ENCODE measurements at places on chromosomes 4 and X.

- no peak for DNase-seq
These were observed 325.3 kb upstream of the FTHL17 start for GRCh38 chrX:31397119-31397518.

DNA sequence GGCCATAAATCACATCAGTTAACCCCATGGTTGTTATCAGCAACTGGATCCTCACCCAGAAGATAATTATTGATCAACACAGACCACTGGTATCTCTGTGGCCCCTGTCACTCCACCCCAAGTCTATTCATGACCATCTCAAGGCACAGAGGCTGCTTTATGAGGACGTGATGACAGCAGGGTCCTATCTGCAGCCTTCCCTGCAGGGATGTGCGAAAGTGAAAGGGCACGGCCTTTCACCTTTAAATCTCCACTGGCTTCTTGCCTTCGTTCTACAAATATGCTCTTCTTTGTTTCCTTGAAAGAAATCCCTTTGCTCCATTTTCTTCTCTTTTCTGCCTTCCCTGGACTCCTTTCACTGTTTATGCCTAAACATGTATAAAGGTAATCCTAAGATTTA lies 170.6 kb upstream of the EDNRA start:
- DNase-seq = no peak

GRCh38 chr4:38387819-38388218 lies 276.2 kb upstream of the KLF3 start:
- no peak for DNase-seq

DNA sequence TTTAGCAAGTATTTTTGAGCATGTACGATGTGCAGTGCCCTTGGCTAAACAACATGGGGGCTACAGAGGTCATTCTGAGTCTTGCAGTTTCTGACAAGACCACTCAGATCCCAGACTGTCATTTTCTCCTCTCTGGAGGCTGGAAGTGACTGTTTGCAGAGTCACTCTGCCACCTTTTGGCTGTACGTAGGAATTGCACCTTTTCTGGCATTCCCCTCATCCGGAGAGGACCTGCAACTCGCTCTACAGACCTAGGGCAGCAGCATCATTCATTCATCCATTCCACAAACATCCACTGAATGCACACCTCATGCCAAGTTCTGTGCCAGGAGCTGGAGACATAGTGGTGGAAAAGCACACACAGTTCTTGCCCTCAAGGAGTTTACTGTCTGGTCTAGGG lies 160.4 kb upstream of the GPR101 start:
- DNase-seq = no peak

DNA sequence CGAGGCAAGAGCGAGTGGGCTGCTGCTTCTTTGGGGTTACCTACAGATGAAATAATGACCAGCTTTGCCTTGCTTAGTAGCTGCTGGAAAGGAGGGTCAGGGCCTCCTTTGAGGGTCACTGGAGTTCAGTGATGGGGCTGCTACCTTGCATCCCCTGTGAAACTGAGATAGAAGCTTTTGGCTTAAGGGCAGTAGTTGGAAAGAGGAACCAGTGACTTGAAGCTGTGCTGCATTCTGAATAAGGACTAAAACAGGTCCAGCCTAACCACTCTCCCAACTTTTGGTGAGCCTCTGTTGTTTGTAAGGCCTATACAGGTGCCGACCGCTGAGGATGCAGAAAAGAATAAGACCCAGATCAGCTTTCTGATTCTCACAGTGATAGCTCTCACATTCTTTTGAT lies 41.2 kb downstream of the RASL11B start:
- DNase-seq = no peak

- no peak for DNase-seq
These were observed 44.2 kb downstream of the SH3RF1 start for GRCh38 chr4:169226565-169226964.

DNA sequence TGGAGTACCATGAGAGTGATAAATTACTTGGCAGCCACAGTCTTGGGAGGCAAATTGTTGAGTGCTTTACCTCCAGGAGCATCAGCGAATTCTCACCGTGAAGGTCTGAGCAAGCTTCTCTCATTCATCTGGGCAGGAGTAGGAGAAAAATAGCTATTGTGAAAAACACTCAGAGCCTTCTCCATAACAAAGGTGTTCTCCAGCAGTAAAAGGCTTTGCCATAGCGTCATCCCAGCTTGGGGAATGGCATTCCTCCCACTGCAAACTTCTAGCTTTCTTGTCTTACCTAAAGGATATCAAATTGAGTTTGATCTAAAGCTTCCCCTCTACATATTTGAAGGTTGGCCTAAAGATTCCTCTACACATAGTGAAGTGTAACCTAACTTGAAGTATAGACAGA lies 29.8 kb upstream of the MAGEA11 start:
- DNase-seq = no peak

DNA sequence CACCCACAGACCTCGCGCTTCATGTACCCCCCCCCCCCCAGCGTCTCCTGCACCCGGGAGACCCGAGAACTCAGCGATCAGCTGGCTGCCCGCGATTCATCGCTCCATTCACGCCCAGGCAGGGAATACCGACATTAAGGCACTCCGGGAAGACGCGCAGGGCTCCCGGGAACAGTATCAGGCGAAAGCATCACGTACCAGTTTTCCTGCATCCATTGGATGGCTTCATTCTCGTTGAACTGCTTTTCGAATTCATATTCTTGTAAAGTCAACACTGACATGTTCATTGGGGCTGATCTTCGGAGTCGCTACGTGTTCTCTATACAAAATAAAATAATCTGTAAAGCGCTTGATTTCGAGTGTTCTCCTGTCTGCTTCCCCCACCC lies 373 bp downstream of the ELOVL6 start:
- DNase-seq = no peak

DNA sequence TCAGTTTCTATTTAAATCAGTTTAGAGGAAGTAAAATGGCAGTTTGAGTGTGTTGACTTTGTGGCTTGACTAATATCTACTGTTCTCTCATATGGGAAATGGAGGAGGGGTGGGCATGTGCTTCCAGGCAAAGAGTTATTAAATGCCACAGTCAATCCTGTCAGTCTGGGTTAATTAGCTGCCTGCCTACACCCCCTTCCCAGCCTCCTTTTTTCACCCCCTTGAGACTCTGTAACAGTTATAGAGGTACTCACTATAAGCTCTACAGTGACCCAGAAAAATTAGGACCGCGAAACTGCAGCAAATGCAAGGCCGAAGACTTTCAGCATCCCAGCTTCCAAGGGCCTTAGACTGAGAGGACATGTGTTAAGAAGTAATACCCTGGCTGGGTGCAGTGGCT lies 165.2 kb downstream of the CORIN start:
- DNase-seq = no peak

DNA sequence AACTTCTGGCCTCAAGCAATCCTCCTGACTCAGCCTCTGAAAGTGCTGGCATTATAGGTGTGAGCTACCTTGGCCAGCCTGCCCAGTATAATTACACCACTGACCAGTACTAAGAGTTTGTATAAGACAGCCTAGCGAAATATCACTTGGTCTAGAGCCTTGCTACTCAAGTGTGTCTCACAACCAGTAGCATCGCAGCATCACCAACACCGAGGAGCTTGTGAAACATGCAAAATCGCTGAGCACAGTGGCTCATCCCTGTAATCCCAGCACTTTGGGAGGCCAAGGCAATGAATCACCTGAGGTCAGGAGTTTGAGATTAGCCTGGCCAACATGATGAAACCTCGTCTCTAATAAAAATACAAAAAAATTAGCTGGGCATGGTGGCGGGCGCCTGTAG lies 102.0 kb upstream of the GATB start:
- DNase-seq = no peak

DNA sequence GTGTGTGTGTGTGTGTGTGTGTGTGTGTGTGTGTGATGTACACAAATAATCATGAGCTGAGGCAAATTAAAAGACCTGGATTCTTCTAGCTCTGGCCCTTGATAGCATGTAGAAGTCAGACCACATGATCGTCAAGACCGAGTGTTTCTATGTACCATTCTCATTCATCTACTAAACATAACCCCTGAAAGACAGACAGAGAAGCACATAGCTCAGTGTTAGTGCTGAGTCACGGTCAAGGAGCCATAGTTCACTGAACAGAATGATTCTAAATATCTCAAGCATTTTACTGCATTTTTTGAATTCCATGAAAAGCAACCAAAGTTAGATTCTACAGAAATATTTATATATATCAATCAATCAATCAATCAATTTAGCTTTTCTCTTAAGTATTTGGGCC lies 412.3 kb upstream of the CXorf51A start:
- no peak for DNase-seq

DNA sequence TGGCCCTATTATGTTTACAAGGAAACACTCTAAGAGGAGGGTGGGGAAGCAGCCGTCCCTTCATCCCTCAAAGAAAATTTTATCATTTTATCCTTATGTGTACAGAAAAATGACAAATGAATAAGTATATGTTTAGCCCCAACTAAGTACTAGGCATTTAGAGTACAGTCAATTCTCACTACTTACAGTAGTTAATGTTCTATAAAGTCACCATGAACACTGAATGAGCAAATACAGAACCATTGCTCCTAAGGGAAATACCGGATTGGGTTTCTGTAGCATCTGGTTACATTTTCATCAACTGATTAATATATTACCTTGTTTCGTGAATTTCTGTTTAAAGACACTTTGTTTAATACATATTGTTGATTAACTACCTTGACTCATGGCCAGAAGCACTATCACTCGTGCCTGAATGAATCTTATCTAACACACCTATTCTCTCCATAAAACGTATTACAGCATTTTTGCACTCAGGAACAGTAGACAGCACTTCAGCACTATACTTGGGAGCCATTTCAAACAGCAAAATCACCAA lies 109.3 kb downstream of the ASB9 start:
- no peak for DNase-seq

- DNase-seq = no peak
These were observed 7.6 kb upstream of the SPON2 start for GRCh38 chr4:1179976-1180375.

DNA sequence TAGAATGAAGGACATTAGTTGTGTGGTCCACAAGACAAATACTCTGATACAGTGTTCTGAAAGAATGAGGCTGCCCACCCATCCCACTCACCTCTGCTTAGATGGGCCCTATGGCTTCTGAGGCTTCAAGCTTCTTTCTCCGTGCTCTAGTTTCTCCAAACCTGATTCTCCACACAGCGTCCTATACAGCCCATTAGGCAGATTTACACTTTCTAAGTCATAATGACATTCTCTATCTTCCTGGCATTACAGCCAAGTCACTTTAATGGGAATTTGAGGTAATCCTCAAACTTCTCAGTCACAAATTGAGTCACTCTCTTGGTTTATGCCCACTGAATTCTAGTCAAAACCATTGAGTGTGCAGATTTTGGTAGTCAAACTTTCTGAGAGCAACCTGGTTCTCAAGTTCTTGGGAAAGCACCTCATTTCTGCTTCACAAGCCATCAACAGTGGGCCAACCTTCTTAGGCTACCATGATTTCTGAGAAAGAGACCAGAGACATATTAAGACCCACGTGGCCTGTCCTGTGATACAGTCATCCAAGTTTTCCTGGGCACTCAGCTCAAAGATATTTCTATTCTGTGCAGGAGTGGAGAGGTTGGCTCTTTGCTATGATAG lies 6.2 kb upstream of the SETD7 start:
- DNase-seq = no peak

- DNase-seq = no peak
These were observed 32.2 kb downstream of the TFDP3 start for GRCh38 chrX:133185938-133186337.

DNA sequence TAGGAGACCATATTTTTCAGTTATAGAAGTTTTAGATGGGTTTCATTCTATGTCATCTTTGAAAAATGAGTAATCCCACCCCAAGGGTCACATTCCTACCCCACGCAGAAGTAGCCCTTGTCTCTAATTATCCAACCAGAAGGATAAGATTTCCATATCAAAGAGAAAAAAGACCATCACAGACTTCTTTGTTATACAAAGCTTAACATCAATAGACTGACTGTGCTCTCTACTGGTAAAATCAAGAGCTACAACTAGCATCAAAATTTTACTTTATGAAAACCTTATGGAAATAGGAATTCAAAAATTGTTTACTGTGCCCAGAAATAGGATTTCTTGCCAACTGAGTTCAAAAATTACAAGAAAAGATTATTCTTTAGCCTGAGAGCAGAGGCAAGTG lies 24.9 kb downstream of the TNMD start:
- no peak for DNase-seq

GRCh38 chrX:108731153-108731552 lies 5.2 kb downstream of the IRS4 start:
- no peak for DNase-seq

- no peak for DNase-seq
These were observed 161.0 kb upstream of the EOLA2 start for GRCh38 chrX:150099316-150099715.

DNA sequence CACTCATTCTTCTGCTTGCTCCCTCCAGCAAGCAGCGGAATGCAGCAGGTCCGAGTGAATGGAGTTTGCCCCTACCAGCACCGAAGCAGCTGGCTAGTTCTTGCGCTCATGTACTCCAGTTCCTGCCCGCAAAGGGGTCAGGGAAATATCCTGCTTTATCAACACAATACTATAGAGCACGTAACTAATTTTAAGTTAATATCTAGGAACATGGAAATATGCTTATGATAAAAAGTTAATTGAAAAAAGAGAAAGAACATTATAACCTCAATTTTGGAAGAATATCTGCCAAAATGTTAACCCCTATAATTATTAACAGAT lies 195.6 kb downstream of the SNCA start:
- DNase-seq = no peak

GRCh38 chr4:93888308-93888707 lies 59.8 kb downstream of the ATOH1 start:
- no peak for DNase-seq

DNA sequence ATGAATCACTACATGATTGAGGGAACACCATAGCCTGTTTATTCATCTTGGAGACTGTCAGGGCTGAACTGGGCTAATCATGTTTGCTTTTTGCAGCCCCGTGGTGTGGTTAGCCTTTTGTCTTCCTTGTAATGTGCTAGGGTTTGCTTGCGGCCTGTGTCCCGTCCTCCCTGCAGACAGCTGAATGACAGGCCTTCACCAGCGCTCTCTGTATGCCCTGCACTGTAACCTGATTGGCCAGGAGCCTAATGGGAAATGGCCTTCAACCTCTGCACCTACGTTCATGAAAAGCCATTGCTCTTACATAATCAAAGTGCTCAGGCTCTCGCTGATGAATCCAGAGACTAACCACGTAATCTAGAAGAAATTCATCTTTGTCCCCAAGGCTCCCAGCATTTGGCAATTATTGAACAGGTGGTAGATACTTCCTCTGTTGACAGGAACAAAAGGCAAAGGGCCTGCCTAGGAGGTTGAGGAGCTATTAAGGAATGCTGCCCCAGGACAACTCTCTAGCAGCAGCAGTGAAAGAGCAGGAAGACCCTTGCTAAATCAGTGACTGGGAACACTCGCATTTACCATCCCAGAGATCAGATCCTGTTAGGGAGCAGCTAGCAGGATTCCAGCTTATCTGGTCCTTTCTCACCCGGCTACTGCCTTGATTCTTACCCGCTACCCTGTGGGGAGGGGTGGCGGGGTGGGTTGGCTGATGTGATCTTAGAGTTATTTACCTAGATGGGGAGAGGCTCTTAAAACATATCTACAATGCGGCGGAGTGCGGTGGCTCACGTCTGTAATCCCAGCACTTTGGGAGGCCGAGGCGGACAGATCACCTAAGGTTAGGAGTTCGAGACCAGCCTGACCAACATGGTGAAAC lies 42.3 kb upstream of the FAT1 start:
- no peak for DNase-seq
